Activated CD4-positive, alpha-beta memory T cell treated with anti-CD3 and anti-CD28 coated beads for 36 hours (primary cell): ENCODE measurements at places on chromosomes 4 and X. TPM values are rescaled to one million over a fixed set of nuclear protein-coding genes. Genes with fewer than 3 reads are reported as not detected.

DNA sequence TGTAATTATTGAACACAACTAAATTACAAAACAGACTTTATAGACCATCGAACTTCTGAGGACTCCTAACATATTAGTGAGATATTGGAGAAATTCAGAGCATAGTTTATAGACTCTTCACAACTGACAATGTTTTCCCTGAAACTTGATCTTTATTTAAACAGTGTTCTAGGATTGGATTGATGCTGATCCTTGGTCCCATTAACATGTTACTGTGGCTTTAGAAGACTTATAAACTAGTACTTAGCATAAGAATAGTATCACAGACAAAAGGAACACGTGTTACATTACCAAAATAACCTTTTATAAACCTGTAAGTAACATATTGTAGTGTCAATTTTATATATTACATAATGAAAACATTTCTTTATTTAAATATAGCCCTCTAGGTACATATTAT lies 689.6 kb downstream of the CCSER1 start:
- H3K27ac ChIP-seq = no peak overlapping the region
- no peaks in the 10 kb centered on the region for H3K27me3 ChIP-seq
- H3K36me3 ChIP-seq = no peaks in the 10 kb centered on the region

GRCh38 chr4:42080306-42080705 lies 72.1 kb downstream of the BEND4 start:
- H3K27me3 ChIP-seq = no peaks in the 10 kb centered on the region
- H3K4me3 ChIP-seq = no peak overlapping the region
- no peak overlapping the region for H3K27ac ChIP-seq

DNA sequence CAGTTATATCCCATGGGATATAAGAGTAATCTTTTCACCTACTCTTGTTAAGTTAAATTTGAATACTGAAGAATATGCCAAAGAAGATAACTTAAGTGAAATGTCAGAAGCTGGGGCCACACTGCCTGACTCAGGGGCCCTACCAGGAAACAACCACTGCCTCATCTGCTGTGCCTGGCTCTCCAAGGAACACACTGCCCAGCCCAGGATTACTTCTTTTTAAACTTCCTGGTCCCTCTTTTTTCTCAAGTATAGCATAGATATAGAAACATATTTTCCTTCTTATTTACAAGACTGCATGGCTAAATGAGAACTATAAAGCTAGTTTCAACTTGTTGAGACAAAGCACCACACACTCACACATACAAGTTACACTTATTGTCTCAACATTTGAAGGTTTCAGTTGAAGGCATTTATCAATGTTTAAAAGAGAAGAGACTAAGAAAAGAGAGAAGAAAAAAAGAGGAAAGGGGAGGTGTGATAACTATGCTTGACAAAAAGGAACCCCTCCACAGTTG lies 45.2 kb downstream of the MAML3 start:
- H3K27me3 ChIP-seq = peaks cover 4% of the 10 kb centered on the region
- H3K27ac ChIP-seq = no peak overlapping the region
- peaks cover 12% of the 10 kb centered on the region for H3K4me1 ChIP-seq
- H3K4me3 ChIP-seq = no peak overlapping the region

DNA sequence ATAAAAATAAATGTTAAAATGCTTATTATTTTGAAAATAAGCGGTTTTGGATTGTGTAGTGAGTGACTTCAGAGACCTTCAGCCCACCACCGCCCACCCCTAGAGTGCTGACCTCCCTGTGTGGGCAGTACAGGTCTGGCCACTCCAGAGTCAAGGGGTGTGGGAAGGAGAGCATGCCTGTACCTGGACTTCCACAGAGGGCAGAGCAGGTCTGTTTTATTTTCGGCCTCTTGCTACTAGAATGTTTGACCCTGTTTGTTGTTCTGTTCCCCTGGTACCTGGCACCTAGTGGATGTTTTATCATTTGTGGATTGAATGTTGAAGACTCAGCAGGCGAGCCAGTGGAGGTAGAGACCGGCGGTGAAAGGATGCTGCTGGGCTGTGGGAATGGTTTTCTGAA lies 14.3 kb downstream of the PIGG start:
- DNase-seq = no peak
- no peak overlapping the region for H3K4me3 ChIP-seq
- H3K27ac ChIP-seq = no peak overlapping the region
- H3K4me1 ChIP-seq = peaks cover 13% of the 10 kb centered on the region
- peaks cover 81% of the 10 kb centered on the region for H3K36me3 ChIP-seq

GRCh38 chr4:153483432-153484418 lies 17.6 kb downstream of the TMEM131L start:
- H3K27ac ChIP-seq = peak overlapping the region; percentile 39
- H3K4me3 ChIP-seq = peak overlapping the region; percentile 17
- DNase-seq = no peak
- peaks cover 11% of the 10 kb centered on the region for H3K36me3 ChIP-seq
- no peaks in the 10 kb centered on the region for H3K27me3 ChIP-seq

DNA sequence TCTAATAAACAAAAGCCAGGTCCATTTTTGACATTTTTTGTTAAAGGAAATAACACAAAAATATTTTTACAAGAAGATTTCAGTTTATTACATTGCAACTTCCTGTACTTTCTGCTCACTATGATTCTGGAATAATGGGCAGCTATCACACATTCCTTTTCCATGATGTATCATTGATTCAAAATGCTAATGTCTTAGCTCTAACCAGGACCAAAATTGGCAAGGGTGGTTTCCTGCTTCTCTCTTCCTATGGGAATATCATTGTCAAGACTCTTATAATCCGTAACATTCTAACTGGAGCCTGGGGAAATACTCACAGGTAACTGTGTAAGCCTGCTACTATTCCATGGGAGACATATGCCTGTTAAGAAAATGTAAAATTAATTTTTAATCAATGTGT lies 218.6 kb downstream of the DCAF12L2 start:
- H3K27ac ChIP-seq = no peak overlapping the region
- H3K27me3 ChIP-seq = no peaks in the 10 kb centered on the region
- H3K4me1 ChIP-seq = no peaks in the 10 kb centered on the region
- DNase-seq = no peak

- peaks cover 82% of the 10 kb centered on the region for H3K4me1 ChIP-seq
- H3K27ac ChIP-seq = no peak overlapping the region
- peaks cover 26% of the 10 kb centered on the region for H3K36me3 ChIP-seq
- DNase-seq = no peak
- H3K4me3 ChIP-seq = no peak overlapping the region
These were observed 164.5 kb upstream of the MAP3K15 start for GRCh38 chrX:19679787-19680186.

GPR34 gene
- total RNA-seq = 0.36 TPM
